ENCODE measurements at places on chromosomes 5 and 9. TPM values are rescaled to one million over a fixed set of nuclear protein-coding genes. Genes with fewer than 3 reads are reported as not detected.
A peak's percentile ranks its signal among the peaks of the same experiment; 100 is the strongest.

DNA sequence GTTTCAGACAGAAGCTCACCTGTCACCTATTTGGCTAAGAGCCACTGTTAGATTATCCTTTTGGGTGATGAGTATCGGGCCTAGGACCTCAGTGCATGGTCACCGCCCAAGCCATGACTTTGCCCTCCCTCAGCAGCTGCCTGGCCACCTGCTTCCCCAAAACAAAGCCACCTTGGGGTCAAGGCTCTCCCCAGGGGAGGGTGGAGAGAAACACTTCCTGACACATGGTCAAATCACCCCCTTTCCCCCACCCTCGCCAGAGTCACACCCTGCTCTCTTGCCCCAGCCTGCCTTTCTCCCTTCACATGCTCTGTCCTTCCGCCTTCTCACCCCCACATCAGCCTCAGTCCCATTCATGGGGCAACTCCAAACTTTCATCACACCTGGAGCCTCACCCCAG, 1.7 kb upstream of the HBEGF start:
- peak; percentile 59 for DNase-seq

DNA sequence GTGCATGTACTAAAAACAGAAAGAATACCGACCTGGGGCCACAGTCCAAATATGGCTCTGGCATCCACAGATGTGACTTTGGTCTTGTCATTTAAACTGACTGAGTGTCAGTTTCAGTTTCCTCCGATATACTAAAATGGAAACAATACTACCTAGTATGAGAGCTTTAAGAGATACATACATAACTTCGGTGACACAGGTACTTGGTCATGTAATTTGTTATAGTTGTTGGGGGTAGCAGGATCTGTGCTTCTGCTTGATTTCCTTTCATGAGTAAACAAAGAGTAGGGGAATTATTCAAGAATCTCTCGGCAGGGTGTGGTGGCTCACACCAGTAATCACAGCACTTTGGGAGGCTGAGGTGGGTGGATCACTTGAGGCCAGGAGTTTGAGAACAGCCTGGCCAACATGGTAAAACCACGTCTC, 32.1 kb downstream of the MTMR12 start:
- DNase-seq, result no peak

DNA sequence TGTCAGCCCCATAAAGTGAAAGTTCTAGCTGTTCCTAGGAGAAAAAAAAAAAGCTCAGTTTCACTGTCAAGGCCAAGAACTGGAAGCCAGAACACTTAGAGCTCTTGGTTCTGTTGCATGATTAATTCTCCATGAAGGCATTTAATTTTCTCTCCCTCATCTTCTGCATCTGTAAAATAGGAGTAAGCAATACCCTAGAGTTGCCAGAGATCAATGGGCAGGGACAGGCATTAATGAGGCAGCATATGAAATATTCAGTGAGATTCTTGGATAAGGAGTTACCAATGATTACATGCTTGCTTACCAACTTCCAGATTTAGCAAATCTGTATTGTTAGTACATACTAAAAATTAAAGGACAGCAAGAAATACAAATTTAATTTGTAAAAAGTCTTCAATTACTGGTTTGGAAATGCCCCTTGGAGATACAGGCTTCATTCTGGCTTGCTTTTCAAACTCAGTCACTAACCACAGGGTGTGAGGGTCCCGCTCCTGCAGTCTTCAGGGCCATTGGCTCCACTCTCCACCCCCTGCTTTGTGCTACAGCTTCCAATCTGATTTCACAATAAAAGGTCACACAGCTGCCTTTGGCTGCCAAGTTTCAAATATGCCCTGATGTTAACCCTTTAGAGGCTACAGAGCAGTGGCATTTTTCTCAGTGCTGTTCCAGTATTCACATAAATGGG, 624.6 kb downstream of the BNC2 start:
- DNase-seq, result no peak

- no peak for DNase-seq
Measured at GRCh38 chr9:89278551-89278950, 32.4 kb upstream of the CKS2 start.

DNA sequence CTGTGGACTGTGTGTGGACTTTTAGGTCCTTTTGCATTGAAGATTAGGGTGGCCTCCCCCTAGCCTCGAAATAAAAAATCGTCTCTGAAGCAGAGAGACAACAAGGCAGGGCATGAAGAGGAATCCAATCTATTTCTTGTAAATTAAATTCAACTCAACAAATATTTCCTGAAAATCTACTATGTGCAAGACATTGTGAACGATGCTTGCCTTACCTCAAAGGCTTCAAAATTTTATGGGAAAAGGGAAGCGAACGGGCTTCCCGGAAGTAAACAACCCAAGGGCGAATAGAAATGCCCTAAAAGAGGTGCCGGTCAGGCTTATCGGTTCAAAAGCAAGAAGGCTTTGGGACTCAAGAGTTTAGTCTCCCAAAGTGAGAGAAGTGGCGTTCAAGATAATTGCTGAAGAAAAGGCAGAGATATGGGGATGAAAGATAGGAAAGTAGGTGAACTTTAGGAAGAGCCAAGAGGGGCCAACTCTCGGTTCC, 525 bp downstream of the KIF24 start:
- DNase-seq, result no peak

GRCh38 chr5:138258704-138259292, 15.6 kb downstream of the GFRA3 start:
- DNase-seq, result no peak

DNA sequence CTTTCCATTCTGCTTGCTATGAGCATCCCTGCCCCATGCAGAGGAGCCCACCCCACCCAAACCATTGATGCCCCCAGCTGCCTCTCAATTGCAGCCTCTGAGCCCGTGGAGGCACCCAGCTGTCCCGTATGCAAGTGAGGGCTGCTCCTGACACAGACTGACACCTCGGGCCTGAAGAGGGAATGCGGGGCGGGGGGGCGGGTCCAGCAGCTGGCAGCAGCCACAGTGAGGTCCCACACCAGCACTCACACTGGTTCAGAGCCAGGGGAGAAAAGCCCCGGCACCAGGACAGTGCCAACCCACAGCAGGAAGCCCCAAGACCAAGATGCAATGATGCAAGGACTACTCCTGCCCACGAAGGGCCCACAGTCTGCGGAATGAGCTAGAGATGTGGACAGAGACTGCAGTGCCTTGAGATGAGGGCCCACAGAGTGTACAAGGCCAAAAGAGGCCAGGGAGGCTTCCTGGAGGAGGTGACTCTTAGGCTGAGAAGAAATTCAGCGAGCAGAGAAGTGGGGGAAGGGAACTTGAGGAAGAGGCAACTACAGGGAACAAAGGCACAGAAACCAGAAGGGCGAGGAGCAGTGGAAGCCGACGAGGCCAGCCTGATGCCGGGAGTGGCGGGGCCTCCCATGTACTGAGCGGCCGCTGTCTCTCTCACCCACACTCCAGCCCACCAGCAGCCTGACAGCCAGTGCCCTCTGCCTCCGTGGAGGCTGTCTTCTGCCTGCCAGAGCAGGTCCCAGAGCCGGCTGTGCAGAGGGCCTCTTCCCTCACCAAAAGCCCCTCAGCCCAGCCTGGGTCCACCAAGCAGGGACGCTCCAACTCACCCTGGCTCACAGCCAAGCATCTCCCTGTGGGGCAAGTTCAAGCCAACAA, 9.2 kb downstream of the EEIG1 start:
- peak; percentile 85 for DNase-seq

DNA sequence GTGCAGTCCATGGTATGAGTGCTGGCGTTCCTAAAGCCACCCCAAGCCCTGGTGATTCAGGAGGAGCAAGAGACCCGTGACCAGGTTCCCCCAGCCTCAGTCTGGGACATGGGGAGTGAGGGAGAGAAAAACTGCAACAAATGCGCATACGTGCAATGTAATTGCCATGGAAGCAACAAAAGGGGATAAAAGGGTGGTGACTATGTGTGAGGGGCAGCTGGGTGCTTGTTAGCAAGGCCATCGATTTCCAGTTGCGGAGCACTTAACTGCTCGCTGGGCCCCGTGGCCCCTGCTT, 709 bp upstream of the SH3PXD2B start:
- no peak for DNase-seq

- DNase-seq, result no peak
Measured at GRCh38 chr5:133364936-133365707, 247.2 kb downstream of the FSTL4 start.

- no peak for DNase-seq
Measured at GRCh38 chr9:71003346-71003745, 118.1 kb downstream of the TRPM3 start.

DNA sequence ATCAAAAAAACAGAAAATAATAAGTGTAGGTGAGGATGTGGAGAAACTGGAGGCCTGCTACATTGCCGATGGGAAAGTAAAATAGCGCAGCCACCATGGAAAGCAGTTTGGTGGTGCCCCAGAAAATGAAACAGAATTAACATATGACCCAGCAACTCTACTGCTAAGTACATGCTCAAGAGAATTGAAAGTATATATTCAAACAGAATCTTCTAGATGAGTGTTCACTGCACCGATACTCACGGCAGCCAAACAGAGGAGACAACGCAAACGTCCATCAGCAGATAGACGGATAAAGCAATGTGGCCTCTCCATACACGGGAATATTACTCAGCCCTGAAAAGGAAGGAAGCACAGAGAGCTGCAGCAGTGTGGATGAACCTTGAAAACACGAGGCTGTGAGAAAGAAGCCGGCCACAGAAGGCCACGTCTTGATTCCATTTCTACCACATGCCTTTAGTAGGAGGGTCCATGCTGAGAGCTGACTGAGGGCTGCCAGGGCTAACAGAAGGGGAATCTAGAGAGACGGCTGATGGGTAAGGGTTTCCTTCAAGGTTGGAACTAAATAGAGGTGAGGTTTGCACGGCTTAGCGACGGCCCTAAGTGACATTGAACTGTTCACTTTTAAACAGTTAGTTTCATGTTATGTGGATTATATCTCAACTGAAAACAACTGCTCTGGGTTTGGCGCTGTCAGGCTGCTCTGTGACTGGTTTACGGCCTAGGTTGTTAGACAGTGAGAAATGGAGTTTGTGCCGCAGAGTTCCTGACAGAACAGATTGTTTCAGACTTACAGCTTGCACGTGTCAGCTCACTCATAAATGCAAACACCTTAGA, 29.8 kb downstream of the AHRR start:
- no peak for DNase-seq

DNA sequence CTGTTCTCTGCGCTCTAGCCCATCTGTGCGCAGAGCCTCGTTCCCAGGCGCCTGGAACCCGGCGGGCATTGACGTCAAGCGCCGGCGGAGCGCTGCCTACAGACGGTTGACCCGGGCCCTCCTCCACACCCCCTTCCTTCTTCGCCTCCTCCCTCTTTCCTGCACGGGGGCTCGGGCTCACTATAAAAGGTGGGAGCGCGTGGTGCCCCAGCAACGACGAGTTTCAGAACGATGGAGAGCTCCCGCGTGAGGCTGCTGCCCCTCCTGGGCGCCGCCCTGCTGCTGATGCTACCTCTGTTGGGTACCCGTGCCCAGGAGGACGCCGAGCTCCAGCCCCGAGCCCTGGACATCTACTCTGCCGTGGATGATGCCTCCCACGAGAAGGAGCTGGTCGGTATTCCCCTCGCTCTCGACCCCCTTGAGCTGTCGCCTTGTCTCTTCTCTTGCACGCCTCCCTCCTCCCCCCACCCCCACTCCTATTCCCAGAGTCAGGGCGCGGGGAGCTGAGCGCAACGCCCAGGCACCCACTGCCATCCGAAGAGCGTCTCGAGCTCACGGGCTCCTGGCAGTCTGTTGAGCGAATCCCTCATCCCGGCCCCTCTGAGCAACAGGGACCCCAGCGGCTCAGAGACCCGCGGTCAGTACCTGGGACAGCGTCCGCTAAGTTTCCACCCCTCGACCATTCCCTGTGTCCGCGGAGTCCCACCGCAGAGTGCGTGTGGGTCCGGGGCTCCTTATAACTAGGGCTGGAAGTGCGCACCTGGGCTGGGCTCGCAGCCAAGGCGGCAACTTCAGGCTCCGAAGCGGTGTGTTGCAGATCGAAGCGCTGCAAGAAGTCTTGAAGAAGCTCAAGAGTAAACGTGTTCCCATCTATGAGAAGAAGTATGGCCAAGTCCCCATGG, at the start of gene CARTPT:
CARTPT (plus strand) TSS at position 213 of the 902 bp plus-strand sequence; CDS start at position 232, 19 bp downstream.
- peak; percentile 9 for DNase-seq

DNA sequence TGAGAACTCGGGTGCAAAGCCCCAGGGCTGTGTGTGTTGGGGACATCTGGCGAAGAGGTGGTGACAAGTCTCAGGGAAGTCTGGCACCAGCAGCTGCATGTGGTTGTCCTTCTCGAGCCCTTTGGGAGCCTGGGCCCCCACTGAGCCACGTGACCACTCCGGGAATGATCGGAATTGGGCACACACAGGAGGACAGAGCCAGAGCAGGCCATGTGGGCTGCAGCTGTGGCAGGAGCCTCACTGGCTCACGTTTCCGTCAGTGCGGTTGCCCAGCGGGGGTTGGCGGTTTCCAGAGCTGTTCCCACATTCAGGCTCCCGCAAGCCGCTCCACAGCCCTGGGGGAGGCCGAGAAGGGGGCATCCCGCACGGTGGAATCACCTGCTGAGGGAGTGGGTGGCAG, 6.8 kb upstream of the CEL start:
- DNase-seq, result peak; percentile 99

DNA sequence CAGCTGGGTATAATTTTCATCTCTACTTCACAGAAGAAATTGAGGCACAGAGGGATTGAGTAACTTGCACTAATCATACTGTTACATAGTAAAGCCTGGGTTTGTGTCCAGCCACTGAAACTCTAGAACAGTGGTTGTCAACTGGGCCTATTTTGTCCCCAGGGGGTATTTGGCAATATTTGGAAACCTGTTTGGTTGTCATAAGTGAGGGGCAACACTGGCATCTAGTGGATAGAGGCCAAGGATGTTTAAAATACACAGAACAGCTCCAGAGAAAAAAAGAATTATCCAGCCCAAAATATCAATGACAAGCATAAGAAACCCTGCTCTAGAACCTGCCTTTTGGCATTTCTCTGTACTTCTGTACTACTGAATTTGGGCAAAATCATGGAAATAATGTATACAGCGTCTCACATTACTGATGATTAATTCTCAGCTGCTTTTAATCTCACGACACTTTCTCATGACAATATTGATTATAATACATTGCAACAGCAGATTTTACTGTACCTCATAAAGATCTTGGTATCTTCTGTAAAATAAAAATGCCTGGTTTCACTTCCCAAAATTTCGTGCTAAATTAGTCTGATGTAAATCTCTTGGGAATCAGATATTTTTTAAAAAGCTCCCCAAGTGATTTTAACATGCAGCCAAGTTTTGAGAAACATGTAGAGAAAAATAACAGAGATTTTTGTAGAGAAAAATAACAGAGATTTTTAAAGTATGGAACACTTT, 112.7 kb downstream of the RORB start:
- DNase-seq, result no peak

DNA sequence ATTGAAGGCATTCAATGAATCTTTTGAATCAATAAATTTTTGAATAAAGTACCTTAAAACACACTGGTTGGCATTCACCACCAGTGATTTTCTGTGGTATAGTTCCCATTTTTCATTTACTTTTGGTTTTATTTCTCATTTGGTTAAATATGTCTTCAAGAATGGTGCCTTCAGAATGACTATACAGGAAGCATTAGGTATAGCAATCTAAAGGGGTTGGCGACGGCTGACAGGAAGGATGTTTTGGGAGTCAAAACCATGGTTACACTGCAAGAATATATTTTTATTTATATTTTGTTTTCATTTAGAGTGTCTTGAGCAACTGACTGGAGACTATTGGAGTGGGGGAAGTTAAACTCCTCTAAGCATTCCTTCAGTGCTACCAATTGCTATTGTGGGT, 235.7 kb downstream of the HTR1A start:
- no peak for DNase-seq

GRCh38 chr5:107248066-107248695, 422.6 kb downstream of the EFNA5 start:
- DNase-seq, result peak; percentile 52

- DNase-seq, result peak; percentile 77
Measured at GRCh38 chr5:91641730-91642350, 258.7 kb upstream of the ARRDC3 start.

BHMT2 gene
- total RNA-seq, result 1.2 TPM

GPR150 gene
- 0.31 TPM for total RNA-seq

MLANA gene
- total RNA-seq, result 0.70 TPM

FBXL7 gene
- total RNA-seq, result 11.2 TPM
